ENCODE measurements at places on chromosomes 6 and 20. TPM values are rescaled to one million over a fixed set of nuclear protein-coding genes. Genes with fewer than 3 reads are reported as not detected.

Gene HLA-DQB1
- total RNA-seq, result 1.6 TPM

Gene DCDC2
- 37.4 TPM for total RNA-seq

Gene SRC
- 35.3 TPM for total RNA-seq

Gene TOX2
- 2.0 TPM for total RNA-seq

Gene TMEM217
- not detected for total RNA-seq

Gene MROH8
- 0.78 TPM for total RNA-seq

GRCh38 chr20:60300374-60300773 lies 342.2 kb downstream of the CDH26 start:
- DNase-seq, result no peak

DNA sequence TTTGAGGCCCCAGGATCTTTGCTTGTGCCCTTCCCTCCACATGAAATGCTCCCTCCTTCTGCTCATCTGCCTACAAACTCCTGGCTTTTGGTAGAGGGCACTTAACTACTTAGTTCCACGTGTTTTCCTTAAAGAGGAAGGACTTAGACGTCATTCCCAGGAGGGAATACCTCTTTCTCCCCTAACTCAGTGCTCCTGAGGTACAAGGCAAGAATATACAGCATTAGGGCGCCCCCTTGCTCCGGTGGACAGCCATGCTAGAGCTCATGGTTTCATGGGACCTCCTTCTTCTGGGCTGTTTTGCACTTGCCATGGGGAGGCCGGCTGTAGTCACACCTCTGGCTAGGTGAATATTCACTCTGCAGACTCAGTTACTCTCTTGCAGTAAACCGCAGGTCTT lies 93.8 kb upstream of the LY86 start:
- peak; percentile 15 for DNase-seq

DNA sequence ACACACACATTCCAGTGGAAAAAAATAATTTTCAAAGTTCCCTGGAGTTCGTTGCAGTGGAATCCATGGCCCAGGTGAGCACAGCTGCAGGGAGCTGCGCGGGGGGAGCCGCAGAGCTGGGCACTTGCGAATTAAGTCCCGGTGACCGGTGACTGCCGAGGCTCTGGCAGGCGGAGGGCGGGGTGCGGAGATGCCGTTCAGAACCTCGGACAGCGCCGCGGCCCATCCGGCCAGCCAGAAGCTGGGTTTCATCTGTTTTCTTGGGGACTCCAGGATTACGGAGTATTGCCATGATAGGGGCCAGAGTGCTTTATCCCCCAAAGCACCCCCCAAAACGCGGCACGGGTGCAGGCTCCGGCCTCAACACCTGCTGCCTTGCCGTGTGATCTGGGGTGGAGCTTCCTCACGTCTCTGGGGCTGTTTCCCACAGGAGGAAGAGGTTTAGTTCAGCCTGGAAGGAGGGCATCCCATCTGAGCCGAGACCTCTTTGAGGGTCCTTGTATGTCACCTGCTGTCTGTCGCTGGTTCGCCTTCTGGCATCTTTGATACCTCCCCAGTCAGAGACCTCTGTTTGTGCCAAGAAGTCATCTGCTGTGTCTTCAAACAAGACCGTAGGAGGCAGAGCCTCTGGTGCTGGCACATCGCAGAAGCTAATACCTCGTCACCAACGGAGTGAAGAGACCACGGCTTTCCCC lies 99.4 kb downstream of the YTHDF1 start:
- no peak for DNase-seq

- DNase-seq, result no peak
Measured at GRCh38 chr6:148164645-148165044, 178.0 kb upstream of the SASH1 start.

- no peak for DNase-seq
Measured at GRCh38 chr6:72835749-72836148, 213.9 kb downstream of the KCNQ5 start.

DNA sequence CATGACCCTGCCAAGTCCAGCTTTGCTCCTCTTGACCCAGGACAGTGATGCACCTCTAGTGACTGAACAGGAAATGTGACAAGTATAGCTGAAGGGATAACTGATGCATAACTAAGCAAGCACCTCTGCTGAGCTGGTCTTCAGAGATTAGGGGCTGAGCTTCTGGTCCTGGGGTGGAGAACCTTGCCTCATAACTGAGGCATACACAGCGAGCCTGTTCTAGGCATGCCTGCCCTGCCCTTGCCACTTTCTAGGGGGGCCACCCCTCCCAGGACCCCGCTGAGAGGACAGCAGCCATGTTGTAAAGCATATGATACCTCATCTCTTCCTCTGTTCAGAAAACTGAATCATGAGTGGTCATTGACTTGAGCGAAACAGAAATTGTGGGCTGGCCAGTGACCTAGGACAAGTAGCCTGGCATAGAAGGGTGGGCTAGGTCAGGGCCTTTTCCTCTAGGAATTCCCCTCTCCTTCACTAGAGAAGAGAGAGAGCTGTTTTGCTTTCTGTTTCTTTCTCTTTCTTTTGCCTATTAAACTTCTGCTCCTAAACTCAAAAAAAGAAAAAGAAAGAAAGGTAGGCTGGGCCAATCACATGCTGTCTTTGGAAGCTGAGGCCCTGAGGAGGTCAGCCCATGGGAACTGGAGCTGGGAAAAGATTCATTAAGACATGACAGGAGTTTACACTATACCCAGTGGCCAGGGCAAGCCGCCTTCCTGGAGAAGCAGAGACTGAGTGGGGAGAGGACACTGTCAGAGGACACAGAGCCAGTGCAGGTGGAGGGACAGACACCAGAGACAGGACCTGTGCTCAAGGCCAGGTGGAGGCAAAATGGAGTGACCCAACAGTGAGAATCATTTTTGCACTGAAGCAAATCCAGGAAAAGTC lies 23.1 kb downstream of the ALDH5A1 start:
- DNase-seq, result no peak

DNA sequence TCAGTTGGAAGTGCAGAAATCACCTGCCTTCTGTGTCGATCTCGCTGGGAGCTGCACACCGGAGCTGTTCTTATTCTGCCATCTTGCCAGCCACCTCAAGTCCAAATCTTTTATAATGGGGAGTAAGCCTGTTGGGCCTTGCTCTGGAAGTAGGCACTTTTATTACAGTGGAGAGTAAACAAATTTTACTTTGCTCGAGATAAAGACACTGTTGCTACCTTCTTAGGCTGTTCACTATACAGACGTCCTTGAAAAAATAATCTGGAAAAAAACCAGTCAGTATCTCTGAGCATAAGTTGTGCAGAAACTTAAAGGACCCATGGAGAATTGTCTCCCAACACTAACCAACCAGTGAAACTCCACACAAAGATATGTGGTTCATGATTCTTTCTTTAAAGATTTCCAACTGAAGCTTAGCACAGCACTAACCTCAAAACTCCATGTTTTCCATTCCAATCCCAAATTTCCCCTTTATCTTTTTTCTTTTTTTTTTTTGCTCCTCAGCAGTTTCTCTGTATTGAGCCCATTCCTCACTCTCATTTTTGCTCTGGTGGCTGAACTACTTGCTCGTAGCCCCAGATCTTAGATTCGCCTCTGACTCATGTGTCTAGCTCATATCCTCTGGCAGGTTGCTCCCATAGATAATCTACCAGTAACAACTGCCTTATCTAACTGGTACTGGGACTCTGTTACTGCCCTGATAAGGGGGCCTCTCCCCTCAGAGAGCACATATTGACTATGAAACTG lies 34.3 kb upstream of the COL9A1 start:
- DNase-seq, result no peak

- DNase-seq, result no peak
Measured at GRCh38 chr6:169838346-169839028, 87.1 kb downstream of the ERMARD start.

DNA sequence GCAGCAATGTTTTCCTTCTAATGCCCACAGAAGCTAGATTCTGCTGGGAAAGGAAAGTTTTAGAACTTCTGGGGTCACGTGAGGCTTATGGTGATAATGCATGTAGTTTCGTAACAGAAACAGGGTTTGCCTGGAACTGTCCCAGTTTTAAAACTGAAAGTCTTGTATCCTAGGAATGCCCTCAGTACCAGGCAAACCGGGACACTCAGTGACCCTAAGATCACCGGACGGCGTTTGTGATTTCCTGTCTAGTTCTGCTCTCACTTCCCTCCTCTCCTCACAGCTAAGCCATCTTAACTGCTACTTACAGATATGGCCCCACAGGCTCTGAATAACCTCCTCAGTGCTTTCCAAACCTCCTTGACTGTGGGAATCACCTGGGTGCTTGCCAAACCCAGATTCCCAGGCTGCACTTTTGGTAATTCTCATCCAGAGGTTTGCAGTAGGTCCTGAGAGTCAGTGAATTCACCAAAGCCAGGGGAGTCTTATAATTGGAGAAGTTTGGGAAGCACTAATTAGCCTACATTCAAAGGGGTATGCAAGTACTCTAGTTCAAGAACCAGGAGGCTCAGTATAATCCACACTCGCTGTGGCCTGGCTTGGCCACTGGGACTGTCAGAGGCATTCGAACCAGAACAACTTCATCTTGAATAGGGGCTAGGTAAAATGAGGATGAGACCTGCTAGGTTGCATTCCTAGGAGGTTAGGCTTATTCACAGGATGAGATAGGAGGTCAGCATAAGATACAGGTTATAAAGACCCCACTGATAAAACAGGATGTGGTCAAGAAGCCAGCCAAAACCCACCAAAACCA lies 231.6 kb upstream of the MYLIP start:
- DNase-seq, result peak; percentile 23

- DNase-seq, result no peak
Measured at GRCh38 chr6:41174610-41175009, 11.7 kb upstream of the TREM2 start.

DNA sequence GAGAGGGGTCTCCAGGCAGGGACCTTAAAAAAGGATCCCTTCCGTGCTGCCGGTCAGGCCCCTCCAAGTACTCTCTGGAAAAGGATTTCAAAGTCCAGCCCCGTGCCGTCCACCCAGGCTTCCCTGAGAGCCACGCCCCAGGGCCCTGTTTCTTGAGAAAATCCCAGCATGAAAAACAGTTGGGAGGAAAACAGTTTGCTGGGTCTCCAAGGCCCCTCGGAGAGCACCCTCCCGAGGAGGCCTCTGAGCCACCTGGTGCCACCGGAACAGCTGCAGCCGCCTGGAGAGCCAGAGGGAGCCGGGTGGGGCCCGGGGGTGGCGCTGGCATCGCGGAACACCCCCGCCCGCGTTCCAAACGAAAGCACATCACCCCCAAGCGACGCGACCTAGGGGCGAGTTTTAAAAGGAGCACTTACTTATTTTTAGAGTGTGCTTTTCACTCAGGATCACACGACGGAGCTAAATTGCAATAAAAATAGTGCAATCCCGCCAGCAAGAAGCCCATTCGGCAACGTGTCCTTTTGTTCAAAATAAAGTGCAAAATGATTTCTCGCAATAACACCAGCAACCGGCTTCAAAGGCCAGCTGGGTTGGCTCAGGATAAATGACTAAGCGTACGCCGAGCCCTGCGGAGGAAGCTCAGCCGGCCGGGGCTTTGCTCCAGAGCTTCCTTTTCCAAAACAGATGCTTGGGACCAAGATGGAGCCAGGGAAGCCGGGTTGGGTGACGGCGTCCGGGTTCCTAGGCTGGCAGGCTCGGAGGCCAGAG lies 64.2 kb downstream of the YTHDF1 start:
- DNase-seq, result peak; percentile 20

Data from body of pancreas (tissue), 4 donors.